Pericardium fibroblast (primary cell): ENCODE measurements at places on chromosomes 5 and 9. TPM values are rescaled to one million over a fixed set of nuclear protein-coding genes. Genes with fewer than 3 reads are reported as not detected.

ADAM19 gene
- total RNA-seq, result 8.2 and 12.9 TPM in 2 replicates

NEUROG1 gene
- not detected in 2 replicates for total RNA-seq

ZNF454 gene
- total RNA-seq, result 1.5 and 2.0 TPM in 2 replicates

SH3RF2 gene
- total RNA-seq, result 0.70 and 1.4 TPM in 2 replicates

SLC46A2 gene
- total RNA-seq, result not detected in 2 replicates
